ENCODE measurements at places on chromosomes 6 and 20.

DNA sequence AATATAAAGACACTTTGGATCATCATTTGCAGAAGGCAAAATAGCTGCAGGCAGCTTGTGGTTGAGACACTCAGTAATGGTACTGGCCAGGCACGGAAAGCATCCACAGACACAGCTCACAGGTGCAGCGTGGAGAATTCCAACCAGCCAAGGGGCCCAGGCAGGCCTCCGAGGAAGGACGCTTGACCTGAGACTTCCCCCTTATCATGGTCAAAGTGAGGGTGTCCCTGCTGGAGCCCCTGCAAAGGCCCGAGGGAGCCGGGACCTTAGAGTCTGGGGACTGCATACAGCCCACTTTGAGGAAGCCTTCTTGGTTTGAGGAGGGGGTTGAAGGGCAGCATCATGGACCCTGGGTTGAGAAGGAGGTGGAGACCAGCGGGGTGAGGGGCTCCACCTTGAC, 15.1 kb upstream of the MYT1 start:
- no peak for DNase-seq

DNA sequence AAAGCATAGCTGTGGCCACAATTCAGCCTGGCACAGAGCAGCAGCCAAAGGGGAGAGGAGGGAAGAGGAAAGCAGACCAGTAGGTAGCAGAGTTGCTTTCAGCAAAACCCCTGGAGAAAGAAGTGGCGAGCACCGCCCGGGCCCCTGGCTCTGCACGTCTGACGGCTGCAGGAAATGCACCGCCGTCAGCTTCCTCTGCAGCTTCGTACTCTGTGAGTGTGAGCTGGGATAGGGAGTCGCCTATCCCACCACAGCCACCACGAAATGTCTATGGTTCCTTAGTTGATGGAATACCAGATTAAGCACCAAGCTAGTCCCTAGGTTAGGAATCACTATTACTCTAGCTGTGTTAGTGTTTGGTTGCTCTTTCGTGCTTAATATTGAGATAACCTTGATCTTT, 79.9 kb upstream of the NAA20 start:
- no peak for DNase-seq

DNA sequence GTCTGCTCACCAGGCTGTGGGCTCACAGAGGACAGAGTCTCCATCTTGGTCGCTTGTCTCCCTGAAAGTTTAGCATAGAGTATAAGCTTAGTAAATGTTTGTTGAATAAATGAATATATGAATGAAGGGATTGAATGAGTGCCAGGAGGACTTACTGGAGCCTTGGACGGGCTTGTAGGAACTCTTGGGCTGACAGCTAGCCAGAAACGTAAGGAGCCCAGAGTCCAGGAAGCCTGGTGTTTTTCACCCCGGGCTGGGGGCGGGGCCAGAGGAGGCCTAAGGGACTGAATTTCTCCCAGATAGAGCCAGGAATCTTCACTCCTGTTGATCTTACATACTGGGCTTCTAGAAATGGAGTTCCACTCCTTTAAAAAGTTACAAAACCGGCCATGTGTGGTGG, 68.5 kb upstream of the SRSF6 start:
- no peak for DNase-seq

- no peak for DNase-seq
Measured at GRCh38 chr6:55560290-55560885, 18.6 kb downstream of the HMGCLL1 start.

- no peak for DNase-seq
Measured at GRCh38 chr6:7051780-7052442, 55.9 kb upstream of the RREB1 start.
